ENCODE measurements at places on chromosomes 2 and 18. TPM values are rescaled to one million over a fixed set of nuclear protein-coding genes. Genes with fewer than 3 reads are reported as not detected.
A peak's percentile ranks its signal among the peaks of the same experiment; 100 is the strongest.

LYPD6B gene
- not detected for total RNA-seq

GRCh38 chr2:27799646-27800010, 28.1 kb downstream of the MRPL33 start:
- no peaks in the 10 kb centered on the region for H3K4me1 ChIP-seq
- no peaks in the 10 kb centered on the region for H3K36me3 ChIP-seq
- H3K27me3 ChIP-seq = no peaks in the 10 kb centered on the region
- no peak overlapping the region for H3K4me3 ChIP-seq
- DNase-seq = no peak

DNA sequence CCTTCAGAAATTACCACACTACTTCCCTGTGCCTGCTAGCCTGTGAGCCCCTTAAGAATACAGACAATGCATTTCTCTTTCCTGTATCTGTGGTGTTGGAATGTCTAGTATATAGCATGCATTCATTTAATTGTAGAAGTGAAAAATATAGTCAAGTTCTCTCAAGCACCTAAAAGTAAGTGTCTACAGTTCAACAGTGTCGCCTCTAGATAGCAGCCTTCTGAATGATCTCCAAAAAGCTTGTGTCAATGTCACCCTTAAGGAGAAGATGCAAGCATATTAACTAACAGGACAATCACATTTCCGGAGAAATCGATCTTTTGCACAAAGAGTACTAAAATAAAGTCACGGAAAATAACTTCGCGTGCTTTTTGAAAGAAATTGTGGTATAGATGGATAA, 27.5 kb upstream of the DSG3 start:
- H3K4me1 ChIP-seq = no peaks in the 10 kb centered on the region
- H3K27me3 ChIP-seq = no peaks in the 10 kb centered on the region

GRCh38 chr2:221555494-221555846, 16.6 kb downstream of the EPHA4 start:
- H3K27me3 ChIP-seq = peaks cover 10% of the 10 kb centered on the region
- H3K4me3 ChIP-seq = peak overlapping the region; percentile 50
- H3K4me1 ChIP-seq = peaks cover 9% of the 10 kb centered on the region
- DNase-seq = no peak
- H3K36me3 ChIP-seq = peaks cover 3% of the 10 kb centered on the region
- H3K27ac ChIP-seq = peak overlapping the region; percentile 34

- H3K27ac ChIP-seq = no peak overlapping the region
- H3K27me3 ChIP-seq = peaks cover 79% of the 10 kb centered on the region
- peaks cover 2% of the 10 kb centered on the region for H3K36me3 ChIP-seq
- no peak for DNase-seq
Measured at GRCh38 chr2:113278073-113278741, 514 bp downstream of the PAX8 start.

DNA sequence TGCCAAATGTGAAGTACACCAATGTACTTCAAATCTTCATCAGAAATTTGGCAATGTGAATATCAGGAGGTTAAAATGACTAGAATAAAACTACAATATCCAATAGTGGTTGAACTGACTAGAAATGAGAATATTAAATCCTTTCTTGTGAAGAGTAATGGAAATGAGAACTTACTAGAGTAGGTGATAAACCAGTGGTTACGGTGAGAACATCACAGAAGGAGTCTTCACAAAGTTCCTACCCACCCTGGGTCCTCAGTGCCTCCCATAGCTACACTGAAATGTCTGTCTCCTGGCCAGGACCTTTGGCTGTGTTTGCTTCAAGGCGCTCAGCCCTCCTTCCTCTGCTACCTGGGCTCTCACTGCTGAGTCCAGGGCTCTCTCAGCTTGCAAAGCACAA, 289.7 kb downstream of the STK39 start:
- no peak overlapping the region for H3K4me3 ChIP-seq
- no peaks in the 10 kb centered on the region for H3K27me3 ChIP-seq
- H3K36me3 ChIP-seq = peaks cover 1% of the 10 kb centered on the region
- no peaks in the 10 kb centered on the region for H3K4me1 ChIP-seq
- no peak for DNase-seq
- no peak overlapping the region for H3K27ac ChIP-seq

Measured in activated CD4-positive, alpha-beta T cell treated with anti-CD3 and anti-CD28 coated beads, Interleukin-2, amount 10 ng/mL, durations not matched to agents 24 days and 14 days (primary cell).